ENCODE measurements at places on chromosomes 4 and X.

DNA sequence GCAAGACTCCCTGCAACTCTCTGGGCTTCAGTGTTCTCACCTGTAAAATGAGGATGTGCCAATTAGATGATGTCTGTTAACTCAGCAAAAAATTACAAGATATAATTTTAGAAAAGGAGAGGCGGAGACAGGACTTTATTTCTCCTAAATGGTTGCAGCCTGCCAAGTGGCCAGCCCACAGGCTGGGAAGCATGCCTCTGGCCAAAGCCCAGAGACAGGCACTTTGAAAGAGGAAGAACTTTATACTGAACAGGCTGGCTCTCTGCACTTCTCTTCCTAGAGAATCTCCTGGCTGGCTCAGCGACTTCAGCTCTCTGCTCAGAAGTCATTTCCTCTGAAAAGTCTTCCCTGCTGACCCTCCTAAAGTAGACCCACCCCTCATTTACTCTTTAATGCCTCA, 3.7 kb downstream of the PRDM5 start:
- no peak for DNase-seq

GRCh38 chr4:183241322-183241640, 78.8 kb downstream of the CLDN22 start:
- DNase-seq = no peak

- no peak for DNase-seq
These were observed at the start of gene LGI2 for GRCh38 chr4:25030277-25031076. Gene LGI2 (minus strand): TSS chr4:25030946. CDS start chr4:25030693, 253 bp downstream.

GRCh38 chr4:7070729-7071511, 3.1 kb upstream of the GRPEL1 start:
- peak; percentile 60 for DNase-seq

GRCh38 chrX:54134269-54134668, 48.8 kb downstream of the FAM120C start:
- no peak for DNase-seq

DNA sequence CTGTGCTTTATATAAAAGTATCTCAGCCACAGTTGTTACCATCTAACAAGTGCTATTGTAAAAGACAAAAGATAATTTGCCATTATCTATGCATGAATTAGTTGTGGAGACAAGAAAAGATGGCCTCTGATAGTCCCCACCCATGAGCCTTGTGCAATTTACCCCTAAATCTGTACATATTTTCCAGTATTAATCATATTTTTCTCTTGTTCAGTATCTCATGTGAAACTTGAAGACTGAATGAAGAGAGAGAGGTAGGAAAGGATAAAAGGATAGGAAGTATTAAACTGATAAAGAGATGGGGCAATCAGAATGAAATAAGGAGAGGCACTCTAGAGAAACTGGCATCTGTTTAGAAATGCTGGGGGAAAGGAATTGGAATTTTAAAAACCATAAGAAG, 3.7 kb downstream of the MYOZ2 start:
- DNase-seq = no peak

- no peak for DNase-seq
These were observed 2.5 kb upstream of the PPP2R2C start for GRCh38 chr4:6474705-6475457.

DNA sequence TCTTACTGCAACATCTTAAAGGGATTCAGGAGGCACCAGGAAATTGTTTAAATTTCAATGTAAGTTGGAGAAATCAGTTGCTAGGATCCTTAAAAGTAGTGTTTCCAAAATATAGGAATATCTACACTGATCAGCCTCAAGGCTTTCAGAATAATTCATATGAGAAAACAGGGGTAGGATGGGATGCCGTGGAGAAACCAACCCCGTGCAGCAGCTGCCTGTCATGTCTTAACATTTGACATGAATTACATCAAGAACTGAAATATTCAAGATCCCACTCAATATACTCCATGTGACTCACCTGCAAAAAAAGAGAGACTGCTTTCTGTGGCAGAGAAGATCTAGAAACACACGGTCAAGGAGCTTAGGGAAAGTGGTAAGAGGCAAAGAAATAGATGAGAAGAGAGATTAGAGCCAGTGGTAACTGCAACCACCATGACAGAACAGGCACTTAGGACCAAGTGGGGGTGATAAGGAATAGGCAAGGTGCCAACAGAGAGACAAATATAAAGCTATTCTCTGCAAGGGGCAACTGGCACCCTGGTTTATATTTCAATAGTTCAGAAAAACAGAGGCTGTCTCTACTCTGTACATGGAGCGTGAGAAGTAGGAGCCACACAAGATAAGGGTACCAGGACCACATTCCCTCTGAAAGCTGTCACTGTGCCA, 64.0 kb downstream of the SLC39A8 start:
- DNase-seq = no peak

DNA sequence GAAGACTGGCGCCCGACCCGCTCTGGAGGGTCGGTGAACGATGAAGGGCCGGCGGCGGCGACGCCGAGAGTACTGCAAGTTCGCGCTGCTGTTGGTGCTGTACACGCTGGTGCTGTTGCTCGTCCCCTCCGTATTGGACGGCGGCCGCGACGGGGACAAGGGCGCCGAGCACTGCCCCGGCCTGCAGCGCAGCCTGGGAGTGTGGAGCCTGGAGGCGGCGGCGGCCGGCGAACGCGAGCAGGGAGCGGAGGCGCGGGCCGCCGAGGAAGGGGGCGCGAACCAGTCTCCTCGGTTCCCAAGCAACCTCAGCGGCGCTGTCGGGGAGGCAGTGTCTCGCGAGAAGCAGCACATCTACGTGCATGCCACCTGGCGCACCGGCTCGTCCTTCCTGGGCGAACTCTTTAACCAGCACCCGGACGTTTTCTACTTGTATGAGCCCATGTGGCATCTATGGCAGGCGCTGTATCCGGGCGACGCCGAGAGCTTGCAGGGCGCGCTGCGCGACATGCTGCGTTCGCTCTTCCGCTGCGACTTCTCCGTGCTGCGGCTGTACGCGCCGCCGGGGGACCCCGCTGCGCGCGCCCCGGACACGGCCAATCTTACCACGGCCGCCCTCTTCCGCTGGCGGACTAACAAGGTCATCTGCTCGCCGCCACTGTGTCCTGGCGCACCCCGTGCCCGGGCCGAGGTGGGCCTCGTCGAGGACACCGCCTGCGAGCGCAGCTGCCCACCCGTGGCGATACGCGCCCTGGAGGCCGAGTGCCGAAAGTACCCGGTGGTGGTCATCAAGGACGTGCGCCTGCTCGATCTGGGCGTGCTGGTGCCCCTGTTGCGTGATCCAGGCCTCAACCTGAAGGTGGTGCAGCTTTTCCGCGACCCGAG, 568 bp downstream of the CHST7 start:
- no peak for DNase-seq

Data from dermis microvascular lymphatic vessel endothelial cell (primary cell).